HFFc6 (cell line): ENCODE measurements at places on chromosomes 1 and 21. TPM values are rescaled to one million over a fixed set of nuclear protein-coding genes. Genes with fewer than 3 reads are reported as not detected.

- DNase-seq, result no peak
Measured at GRCh38 chr1:53580009-53580400, 120.8 kb downstream of the DMRTB1 start.

- DNase-seq, result no peak
Measured at GRCh38 chr1:195709821-195710220, 898.4 kb downstream of the KCNT2 start.

- DNase-seq, result no peak
Measured at GRCh38 chr21:45838634-45839033, 142.9 kb upstream of the COL6A1 start.

The FASLG gene
- not detected in 3 replicates for total RNA-seq

The RYR2 gene
- total RNA-seq, result 0.10 TPM in 1 of 3 replicates, not detected in the others

GRCh38 chr1:107019166-107019565, 37.3 kb upstream of the PRMT6 start:
- no peak for DNase-seq

GRCh38 chr1:24930260-24931145, at the start of gene RUNX3:
Gene RUNX3 (minus strand): TSS chr1:24930276. CDS start chr1:24929868, 408 bp downstream.
- no peak for DNase-seq

- DNase-seq, result no peak
Measured at GRCh38 chr1:108082738-108083562, 117.2 kb downstream of the SLC25A24 start.

DNA sequence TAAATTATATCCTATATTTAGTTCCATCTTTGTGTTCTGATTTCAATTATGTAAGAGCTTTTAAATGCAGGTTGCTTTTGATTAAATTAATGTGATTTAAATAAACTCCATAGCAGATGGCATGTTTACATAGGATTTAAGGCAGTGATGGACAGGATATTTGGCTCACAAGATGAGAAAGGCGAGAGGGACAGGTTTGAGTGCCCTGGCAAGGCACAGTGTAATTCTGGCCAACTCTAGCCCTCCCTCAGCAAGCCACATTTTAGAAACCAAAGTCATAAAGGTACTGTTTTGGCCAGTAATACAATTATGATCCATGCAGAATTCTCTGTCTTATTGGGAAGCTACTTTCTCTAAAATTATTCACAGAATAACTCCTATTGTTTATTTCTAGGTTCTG, 50.6 kb upstream of the C1orf146 start:
- no peak for DNase-seq

The SAMSN1 gene
- not detected in 3 replicates for total RNA-seq

The SPRR1A gene
- not detected in 3 replicates for total RNA-seq

The SYF2 gene
- total RNA-seq, result 32.7 to 39.0 TPM (median 36.6 TPM) in 3 replicates

- DNase-seq, result no peak
Measured at GRCh38 chr1:6580119-6580592, 362 bp downstream of the ZBTB48 start.

DNA sequence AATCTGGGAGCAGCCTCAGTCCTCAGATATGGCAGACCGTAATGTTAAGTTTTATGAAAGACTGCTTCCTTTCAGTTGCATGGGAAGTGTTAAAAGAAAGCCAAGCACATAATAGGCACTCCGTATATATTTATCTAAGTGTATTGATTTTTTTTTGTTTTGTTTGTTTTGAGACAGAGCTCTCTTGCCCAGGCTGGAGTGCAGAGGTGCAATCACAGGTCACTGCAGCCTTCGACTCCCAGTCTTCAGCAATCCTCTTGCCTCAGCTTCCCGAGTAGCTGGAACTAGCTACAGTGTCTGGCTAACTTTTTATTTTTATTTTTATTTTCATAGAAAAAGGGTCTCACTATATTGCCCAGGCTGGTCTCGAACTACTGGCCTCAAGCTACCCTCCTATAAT, 341.8 kb downstream of the USH2A start:
- DNase-seq, result no peak

The ARTN gene
- 0.45 to 0.61 TPM in 2 of 3 replicates, not detected in the other for total RNA-seq

DNA sequence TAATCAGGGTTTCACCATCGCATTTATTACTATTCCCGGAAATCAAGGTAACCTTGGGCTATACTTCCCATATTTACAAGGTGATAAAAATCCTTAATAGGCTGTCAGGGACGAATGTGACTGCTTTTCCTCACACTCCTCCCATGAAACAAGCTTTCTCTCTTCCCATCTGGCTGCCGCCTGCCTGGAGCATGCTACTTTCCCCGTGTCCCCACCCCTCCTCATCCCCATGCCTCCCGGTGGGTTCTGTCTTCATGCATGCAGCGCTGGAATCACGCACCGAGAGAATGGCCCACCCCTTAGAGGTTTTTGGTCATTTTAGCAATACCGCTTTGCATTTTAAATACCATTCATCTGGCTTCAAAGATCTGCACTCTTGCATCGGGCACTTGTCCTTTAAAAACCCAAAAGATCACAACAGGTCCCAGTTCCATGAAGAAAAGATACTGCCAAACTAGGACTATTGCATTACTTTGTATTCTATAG, 339.1 kb downstream of the NTNG1 start:
- no peak for DNase-seq

The ACBD6 gene
- 22.3 to 28.2 TPM (median 25.4 TPM) in 3 replicates for total RNA-seq

- DNase-seq, result no peak
Measured at GRCh38 chr1:31696242-31696641, 7.6 kb downstream of the COL16A1 start.

- DNase-seq, result peak; percentile 19
Measured at GRCh38 chr1:149917571-149918144, at the start of gene SV2A. Gene SV2A (minus strand): TSS chr1:149917844. CDS start chr1:149913840, 4,004 bp downstream.

The S100A8 gene
- not detected in 3 replicates for total RNA-seq

GRCh38 chr1:15886611-15887167, 39.2 kb downstream of the SPEN start:
- no peak for DNase-seq

The SERINC2 gene
- total RNA-seq, result 204 to 242 TPM (median 231 TPM) in 3 replicates

GRCh38 chr1:157025385-157025784, 20.2 kb downstream of the ARHGEF11 start:
- DNase-seq, result no peak

The TMIGD3 gene
- not detected in 3 replicates for total RNA-seq

DNA sequence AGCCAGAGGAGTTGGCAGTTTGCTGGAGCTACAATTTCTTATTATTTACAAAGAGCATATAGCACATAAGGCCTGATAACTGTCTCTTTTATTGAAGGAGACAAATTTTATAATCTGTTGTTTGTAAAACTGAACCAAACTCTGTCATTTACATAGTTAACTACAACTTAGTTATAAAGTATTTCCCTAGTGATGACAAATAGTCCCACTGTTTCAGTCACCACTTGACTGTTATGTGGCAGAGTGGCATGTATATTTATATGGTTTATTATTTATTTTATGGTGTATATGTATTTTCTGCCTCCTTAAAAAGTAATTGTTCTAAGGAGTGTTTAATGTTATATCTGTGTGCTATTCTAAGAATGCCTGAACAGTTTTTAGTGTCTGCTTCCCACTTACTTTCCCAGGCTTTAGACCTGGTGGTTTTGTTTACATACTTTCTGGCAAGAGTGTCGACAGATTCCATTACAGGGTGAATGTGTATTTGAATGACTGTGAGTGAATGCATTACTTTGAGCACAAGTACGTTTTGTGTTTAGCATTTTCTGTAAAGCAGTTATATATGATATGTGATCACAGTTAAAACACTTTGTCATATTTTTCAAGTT, 10.0 kb downstream of the TSEN15 start:
- peak; percentile 61 for DNase-seq

The PEAR1 gene
- total RNA-seq, result 3.7 and 19.2 TPM in 2 replicates

GRCh38 chr21:21383126-21383525, 384.9 kb downstream of the NCAM2 start:
- no peak for DNase-seq

DNA sequence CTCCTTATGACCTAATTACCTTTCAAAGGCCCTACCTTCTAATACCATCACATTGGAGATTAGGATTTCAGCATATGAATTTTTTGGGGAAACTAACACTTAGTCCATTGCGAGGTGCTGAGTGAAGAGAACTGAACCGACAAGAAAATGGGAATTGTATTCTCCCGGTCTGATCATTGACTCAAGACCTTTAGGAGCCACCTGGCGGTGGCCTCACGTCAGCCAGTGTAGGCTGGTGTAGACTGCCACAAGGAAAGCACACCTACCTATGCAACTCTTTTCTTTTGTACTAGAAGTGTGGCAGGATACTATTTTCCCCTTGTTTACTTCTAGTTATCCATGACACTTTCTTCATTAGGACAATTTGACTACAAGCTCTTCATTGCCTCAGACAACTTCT, 333.5 kb upstream of the B3GALT2 start:
- DNase-seq, result no peak

The AMIGO1 gene
- total RNA-seq, result 3.6 to 7.2 TPM (median 6.3 TPM) in 3 replicates

DNA sequence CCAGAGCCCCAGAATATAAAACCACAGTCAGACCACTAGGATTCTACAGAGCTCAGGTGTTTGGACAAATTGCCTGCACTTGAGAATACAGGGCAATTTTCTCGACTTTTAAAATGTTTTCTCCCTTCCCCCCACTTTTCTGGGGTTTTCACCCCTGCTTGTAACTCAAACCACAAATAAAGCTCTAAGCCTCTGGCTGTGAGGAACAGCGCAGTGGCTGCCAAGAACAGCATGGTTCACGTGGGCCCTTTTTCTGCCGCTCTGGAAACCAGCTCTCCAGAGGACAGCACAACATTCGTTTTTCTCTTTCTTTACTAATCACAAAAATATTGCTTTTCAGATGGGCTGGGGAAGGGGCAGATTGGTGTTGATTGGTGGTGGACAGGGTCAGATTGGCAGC, 102.2 kb upstream of the JUN start:
- no peak for DNase-seq

GRCh38 chr1:111654839-111655238, 35.2 kb downstream of the RAP1A start:
- no peak for DNase-seq

GRCh38 chr1:154335025-154335714, 9.8 kb downstream of the ATP8B2 start:
- DNase-seq, result peak; percentile 65
